RPMI8226 (cell line): ENCODE measurements at places on chromosomes 2 and 18.

- DNase-seq: no peak
Observed at GRCh38 chr18:79634593-79635426, 44.8 kb upstream of the CTDP1 start.

GRCh38 chr2:210496512-210496911, 20.0 kb upstream of the LANCL1 start:
- no peak for DNase-seq

DNA sequence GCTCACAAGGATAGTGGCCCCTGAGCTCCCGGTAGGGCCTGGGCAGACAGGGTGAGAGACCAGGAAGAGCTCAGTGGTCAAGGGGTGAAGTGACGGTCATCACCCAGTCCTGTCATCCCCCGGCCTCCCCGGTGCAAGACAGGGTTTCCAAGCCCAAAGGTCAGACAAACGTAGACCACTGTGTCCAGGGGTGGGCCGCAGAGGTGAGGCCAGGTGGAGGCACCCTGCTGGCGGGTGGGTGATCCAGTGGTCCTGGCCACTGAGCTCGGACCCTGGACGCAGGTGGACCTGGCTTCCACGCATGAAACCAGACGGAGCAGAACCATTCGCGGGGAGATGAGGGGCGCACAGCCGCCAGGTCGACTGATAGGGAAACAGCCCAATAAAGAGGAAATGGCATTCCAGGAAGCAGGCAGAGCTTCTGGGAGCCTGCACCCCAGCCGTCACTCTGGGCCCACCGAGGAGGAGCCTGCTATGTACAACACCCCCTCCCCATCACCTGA, 14.4 kb upstream of the SNED1 start:
- DNase-seq: no peak

DNA sequence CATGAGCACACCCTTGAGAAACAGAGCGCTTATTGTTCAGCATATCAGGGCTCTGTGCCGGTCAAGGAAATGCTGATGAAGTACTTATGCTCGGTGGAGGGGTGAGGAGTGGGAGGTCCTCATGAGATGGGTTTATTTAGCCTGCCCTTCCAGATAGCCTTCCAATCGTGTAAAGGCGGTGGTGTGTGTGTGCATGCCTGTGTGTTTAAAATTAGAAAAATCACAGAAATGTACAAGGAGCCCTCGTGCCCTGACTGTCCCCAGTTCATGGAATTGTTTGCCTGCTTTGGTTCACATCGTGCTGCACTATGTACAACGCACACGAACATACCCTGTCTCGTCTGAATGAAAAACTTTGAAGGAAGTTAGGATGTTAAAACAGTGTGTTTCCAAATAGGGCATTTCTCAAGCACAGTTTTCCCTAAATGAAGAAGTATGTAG, 158.6 kb downstream of the AQP4 start:
- no peak for DNase-seq

DNA sequence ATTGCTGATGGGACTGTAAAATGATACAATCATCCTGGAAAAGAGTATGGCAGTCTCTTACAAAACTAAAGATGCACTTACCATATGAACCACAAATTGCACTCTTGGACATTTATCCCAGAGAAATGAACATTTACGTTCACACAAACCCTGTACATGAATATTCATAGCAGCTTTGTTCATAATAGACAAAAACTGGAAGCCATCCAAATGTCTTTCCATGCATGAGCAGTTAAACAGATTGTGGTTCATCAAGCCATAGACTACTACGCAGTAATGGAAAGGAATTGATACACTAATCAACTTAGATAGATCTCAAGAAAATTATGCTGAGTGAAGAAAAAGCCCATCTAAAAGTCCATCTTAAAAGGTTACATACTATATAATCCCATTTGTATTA, 156.1 kb upstream of the SLC39A10 start:
- no peak for DNase-seq

GRCh38 chr2:181125359-181125758, 145.0 kb downstream of the UBE2E3 start:
- DNase-seq: no peak
